ENCODE measurements at places on chromosomes 3 and 15.

DNA sequence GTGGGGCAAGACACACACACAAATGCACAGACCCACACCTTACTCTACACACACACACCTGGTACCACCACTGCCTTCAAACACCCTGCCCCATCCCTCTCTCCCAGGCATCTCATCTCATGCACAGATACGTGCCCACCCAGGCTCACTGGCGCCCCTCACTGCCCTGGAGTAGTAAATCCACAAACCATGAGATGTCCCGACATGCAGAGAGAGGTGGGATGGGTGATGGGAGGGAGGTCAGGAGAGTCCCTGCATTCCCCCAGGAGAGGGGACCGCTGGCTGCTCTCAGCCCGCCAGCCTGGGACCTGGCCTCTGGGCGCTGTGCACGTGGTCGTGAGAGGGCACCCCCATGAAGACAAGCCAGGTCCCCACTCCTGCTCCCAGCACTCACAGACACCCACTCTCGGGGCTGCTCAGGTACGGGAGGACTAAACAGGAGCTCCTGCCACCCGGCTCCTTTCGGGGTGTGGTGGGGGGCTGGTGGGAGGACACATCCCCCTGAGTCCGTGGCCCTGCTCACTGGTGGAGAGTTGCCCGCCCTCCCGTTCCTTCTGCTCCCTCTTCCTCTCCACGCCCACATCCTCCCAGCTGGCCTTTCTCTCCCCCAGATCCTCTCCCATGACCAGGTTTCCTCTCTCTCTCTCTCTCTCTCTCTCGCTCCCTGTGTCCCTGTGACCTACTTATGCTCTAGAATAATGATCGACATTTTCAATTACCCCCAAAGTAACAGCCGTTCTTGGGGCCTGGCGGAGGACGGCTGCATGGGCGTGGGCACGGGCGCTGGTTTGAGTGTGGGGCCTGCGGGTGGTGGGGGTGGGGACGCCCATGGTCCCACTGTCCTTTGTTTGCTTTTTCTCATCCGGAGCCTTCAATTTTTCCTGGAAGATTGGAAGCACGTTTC lies 18.9 kb upstream of the CSPG4 start:
- DNase-seq: no peak
- no peak overlapping the region for H3K4me3 ChIP-seq
- no peaks in the 10 kb centered on the region for H3K4me1 ChIP-seq
- no peak overlapping the region for H3K27ac ChIP-seq
- H3K36me3 ChIP-seq: no peaks in the 10 kb centered on the region

DNA sequence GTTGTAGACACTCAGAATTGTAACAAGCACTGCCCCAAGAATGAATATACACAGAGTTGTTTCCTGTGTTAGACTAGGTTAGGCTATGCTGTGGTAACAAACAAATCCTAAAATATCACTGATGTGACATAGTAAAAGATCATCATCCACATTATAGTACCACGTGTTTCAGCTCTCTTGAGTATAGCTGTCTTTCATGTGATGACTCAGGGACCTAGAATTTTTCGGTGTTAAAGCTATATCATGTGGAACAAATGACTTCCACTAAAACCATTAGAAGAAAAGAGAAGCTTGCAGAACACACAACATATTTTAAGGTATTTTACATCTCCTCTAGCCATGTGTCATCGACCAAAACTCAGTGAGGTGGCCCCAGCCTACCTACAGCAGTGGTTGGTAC lies 307.9 kb upstream of the RBMS3 start:
- H3K4me3 ChIP-seq: no peak overlapping the region
- H3K36me3 ChIP-seq: no peaks in the 10 kb centered on the region
- no peaks in the 10 kb centered on the region for H3K4me1 ChIP-seq
- H3K27ac ChIP-seq: no peak overlapping the region
- H3K27me3 ChIP-seq: no peaks in the 10 kb centered on the region

GRCh38 chr15:73751899-73752805 lies 999 bp downstream of the INSYN1 start:
- peaks cover 7% of the 10 kb centered on the region for H3K27me3 ChIP-seq
- H3K36me3 ChIP-seq: no peaks in the 10 kb centered on the region
- H3K4me3 ChIP-seq: no peak overlapping the region
- DNase-seq: no peak
- no peaks in the 10 kb centered on the region for H3K4me1 ChIP-seq
- no peak overlapping the region for H3K27ac ChIP-seq

DNA sequence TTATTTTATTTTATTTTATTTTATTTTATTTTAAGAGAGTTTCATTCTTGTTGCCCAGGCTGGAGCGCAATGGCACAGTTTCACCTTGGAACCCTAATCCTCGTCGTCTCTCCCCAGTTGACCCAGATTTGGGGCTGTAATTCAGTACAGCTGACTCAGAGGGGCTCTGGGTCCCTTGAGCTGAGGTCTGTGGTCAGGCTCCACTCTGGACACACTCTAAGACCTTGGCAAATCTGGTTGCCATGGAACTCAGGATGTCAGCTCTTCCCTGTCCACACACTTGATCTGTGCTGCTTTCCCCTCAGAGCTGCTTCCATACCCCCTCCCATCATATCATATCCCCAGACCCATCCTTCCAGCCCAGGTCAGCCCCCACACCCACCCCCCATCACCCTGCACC lies 675 bp upstream of the CYP11A1 start:
- H3K4me3 ChIP-seq: no peak overlapping the region
- H3K4me1 ChIP-seq: peaks cover 5% of the 10 kb centered on the region
- H3K27ac ChIP-seq: no peak overlapping the region
- H3K36me3 ChIP-seq: no peaks in the 10 kb centered on the region
- DNase-seq: no peak

DNA sequence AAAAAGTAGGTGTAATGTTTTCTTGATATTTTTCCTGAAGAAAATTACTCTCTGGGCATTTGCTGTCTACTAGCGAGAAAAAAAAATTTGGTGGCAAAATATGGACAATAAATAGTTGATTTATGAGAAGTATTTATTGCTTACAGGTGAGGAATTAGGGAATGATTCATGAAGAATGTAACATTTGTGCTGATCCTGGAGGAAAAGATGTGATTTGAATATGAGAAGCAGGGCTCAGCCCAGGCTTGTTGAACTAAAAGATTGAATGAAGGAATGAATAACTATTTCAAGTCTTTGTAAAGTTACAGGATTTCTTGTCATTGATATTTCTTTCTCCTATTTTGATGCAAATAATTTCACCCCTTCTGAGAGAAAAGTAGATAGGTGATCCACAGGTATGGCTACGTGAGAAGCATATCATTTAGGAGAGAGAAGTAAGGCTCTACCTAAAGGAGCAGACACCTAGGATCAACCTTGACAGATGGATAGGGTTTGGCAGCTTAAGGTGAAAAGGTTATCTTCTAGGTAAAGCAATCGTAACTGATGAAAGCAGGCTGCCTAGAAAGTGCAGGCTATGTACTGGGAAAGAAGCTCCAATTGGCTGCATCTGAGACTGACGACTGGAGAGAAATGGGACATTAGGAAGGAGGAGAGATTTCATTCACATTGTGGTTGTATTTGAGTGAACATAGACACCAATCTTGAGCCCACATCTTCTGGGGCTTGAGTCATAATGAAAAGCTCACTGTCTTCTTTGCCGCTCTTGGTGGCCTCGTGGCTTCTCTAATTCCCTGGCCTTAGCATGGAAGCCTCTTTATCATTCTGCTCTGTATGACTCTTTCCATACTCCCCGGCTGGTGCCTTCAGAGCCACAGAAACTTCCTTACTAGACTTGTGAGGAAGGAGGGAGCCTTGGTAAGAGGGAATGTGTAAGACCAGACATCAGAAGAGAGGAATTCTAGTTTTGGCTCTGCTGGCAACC lies 106.5 kb downstream of the P3H2 start:
- no peaks in the 10 kb centered on the region for H3K4me1 ChIP-seq
- H3K4me3 ChIP-seq: no peak overlapping the region
- no peaks in the 10 kb centered on the region for H3K36me3 ChIP-seq
- no peak overlapping the region for H3K27ac ChIP-seq
- no peak for DNase-seq

DNA sequence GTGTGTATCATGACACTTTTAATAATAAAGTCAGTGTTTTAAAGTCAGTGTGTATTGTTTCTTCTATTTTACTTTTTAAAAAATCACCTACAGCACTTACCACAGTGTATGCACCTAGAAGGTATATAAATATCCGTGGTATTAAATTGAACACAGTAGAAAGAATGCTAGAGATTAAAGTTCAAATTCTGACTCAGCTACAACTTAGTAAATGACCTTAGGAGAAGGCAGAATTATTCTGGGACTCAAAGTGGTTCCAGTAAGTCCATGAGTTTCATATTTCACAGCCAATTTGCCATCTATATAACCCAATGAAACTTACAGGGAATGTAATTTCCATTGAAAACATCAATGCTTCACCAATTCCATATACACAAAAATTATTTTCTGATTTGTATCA lies 52.7 kb upstream of the MAP4 start:
- peaks cover 7% of the 10 kb centered on the region for H3K4me1 ChIP-seq
- no peaks in the 10 kb centered on the region for H3K27me3 ChIP-seq
- no peaks in the 10 kb centered on the region for H3K36me3 ChIP-seq
- H3K27ac ChIP-seq: no peak overlapping the region

DNA sequence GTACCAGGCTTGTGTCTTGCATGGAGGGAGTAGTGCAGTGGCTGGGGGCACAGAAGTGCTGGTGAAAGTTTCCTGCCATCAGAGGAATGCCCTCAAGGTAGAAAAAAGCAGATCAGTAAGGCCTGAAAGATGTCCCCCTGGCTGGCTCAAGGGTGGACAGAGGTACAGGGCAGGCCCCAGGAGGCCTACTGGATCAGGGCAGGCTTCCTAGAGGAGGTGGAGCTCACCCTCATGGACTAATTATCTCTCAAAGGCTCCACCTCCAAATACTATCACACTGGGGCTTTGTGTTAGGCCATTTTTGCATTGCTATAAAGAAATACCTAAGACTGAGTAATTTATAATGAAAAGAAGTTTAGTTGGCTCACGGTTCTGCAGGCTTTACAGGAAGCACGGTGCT lies 7.8 kb downstream of the SPSB4 start:
- DNase-seq: no peak
- H3K4me3 ChIP-seq: no peak overlapping the region
- no peak overlapping the region for H3K27ac ChIP-seq
- no peaks in the 10 kb centered on the region for H3K36me3 ChIP-seq
- H3K4me1 ChIP-seq: no peaks in the 10 kb centered on the region
- H3K27me3 ChIP-seq: peaks cover 3% of the 10 kb centered on the region

DNA sequence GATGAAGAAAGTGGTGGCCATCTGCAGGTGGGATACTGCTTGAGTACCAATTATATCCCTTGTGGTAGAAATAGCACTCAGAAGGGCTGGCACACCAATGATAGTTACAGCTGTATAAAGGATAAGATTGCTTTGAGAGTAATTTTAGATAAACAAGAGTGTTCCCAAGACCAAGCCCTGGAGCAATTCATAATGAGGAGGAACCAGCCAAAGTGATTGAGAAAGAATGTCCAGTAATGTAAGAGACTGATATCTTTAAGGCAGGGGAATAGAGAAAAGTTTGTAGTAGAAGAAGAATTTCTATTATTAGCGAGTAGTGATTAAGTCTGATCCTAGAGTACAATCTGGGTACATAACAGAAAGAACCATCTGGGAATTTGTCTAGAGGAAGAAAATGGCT lies 945.1 kb downstream of the OTOL1 start:
- no peak overlapping the region for H3K4me3 ChIP-seq
- no peak overlapping the region for H3K27ac ChIP-seq
- no peaks in the 10 kb centered on the region for H3K4me1 ChIP-seq
- no peak for DNase-seq

GRCh38 chr3:36165509-36166290 lies 214.6 kb upstream of the STAC start:
- DNase-seq: no peak
- no peak overlapping the region for H3K4me3 ChIP-seq
- no peak overlapping the region for H3K27ac ChIP-seq

GRCh38 chr15:28937271-28937670 lies 51.5 kb downstream of the APBA2 start:
- H3K27ac ChIP-seq: no peak overlapping the region
- H3K36me3 ChIP-seq: no peaks in the 10 kb centered on the region
- peaks cover 68% of the 10 kb centered on the region for H3K4me1 ChIP-seq
- DNase-seq: no peak
- no peaks in the 10 kb centered on the region for H3K27me3 ChIP-seq

GRCh38 chr3:89052386-89052785 lies 55.0 kb upstream of the EPHA3 start:
- no peaks in the 10 kb centered on the region for H3K4me1 ChIP-seq
- no peaks in the 10 kb centered on the region for H3K27me3 ChIP-seq
- DNase-seq: no peak
- no peaks in the 10 kb centered on the region for H3K36me3 ChIP-seq
- no peak overlapping the region for H3K4me3 ChIP-seq

GRCh38 chr15:40787344-40787841 lies 17.6 kb downstream of the C15orf62 start:
- H3K4me3 ChIP-seq: no peak overlapping the region
- H3K27ac ChIP-seq: no peak overlapping the region
- DNase-seq: peak; percentile 75
- peaks cover 6% of the 10 kb centered on the region for H3K36me3 ChIP-seq

DNA sequence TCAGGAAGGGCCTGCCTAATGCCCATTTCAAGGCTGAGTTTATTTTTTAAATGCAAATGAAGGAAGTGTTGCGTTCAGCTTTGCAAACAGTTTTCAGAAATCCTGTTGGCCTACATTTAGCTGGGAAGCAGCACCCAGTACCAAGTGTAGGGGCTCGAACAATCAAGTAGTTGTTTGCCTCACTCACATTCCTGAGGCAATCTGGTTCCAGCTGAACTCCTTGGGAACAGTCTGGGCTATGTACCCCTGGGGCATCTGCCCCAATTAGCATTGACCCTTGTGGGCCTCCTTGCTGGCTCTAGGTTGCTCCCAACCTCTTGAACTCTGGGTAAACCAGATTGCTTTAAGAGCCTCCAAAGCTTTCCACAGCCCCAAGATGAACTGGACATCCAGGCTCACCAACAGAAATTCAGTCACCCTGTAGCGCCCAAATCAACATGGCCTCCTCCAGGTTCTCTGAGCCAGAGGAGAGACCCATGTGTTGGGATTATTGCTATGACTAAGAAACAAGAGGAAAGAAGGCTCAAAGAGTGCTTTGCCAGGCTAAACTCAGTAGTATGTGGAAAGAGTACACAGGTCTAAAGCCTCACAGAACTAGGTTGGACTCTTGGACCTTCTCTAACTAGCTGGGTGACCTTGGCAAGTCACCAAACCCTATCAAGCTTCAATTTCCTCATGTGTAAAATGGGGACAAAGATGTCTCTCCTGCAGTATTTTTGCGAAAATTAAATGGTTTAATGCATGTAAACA lies 532.7 kb downstream of the SOX2 start:
- H3K36me3 ChIP-seq: no peaks in the 10 kb centered on the region
- H3K4me3 ChIP-seq: no peak overlapping the region
- no peaks in the 10 kb centered on the region for H3K4me1 ChIP-seq
- no peak overlapping the region for H3K27ac ChIP-seq
- DNase-seq: no peak
- H3K27me3 ChIP-seq: no peaks in the 10 kb centered on the region

GRCh38 chr3:147423798-147424580 lies 14.8 kb downstream of the ZIC1 start:
- H3K4me3 ChIP-seq: no peak overlapping the region
- no peaks in the 10 kb centered on the region for H3K36me3 ChIP-seq

GRCh38 chr3:17070161-17070959 lies 185.6 kb downstream of the PLCL2 start:
- no peak for DNase-seq
- H3K27ac ChIP-seq: no peak overlapping the region
- H3K4me1 ChIP-seq: peaks cover 29% of the 10 kb centered on the region
- no peak overlapping the region for H3K4me3 ChIP-seq
- H3K36me3 ChIP-seq: peaks cover 20% of the 10 kb centered on the region

- no peak overlapping the region for H3K4me3 ChIP-seq
- no peak for DNase-seq
- no peak overlapping the region for H3K27ac ChIP-seq
- no peaks in the 10 kb centered on the region for H3K36me3 ChIP-seq
- peaks cover 79% of the 10 kb centered on the region for H3K4me1 ChIP-seq
- no peaks in the 10 kb centered on the region for H3K27me3 ChIP-seq
Observed at GRCh38 chr3:72408983-72409779, 439.1 kb downstream of the SHQ1 start.

All from CD4-positive, alpha-beta memory T cell (primary cell).